ENCODE measurements at places on chromosomes 16 and 17. TPM values are rescaled to one million over a fixed set of nuclear protein-coding genes. Genes with fewer than 3 reads are reported as not detected.

GRCh38 chr17:40577611-40578065 is 12.4 kb upstream of the CCR7 start:
- no peaks in the 10 kb centered on the region for H3K4me1 ChIP-seq
- no peak for DNase-seq
- no peak overlapping the region for H3K27ac ChIP-seq
- H3K4me3 ChIP-seq, result no peak overlapping the region
- H3K27me3 ChIP-seq, result peaks cover 24% of the 10 kb centered on the region
- no peaks in the 10 kb centered on the region for H3K36me3 ChIP-seq

ANKFY1 gene
- total RNA-seq, result 44.9 TPM

GRCh38 chr17:82334622-82335394 is 1.2 kb upstream of the SECTM1 start:
- peaks cover 38% of the 10 kb centered on the region for H3K4me1 ChIP-seq
- peak; percentile 96 for DNase-seq
- H3K4me3 ChIP-seq, result peak overlapping the region; percentile 69
- H3K27ac ChIP-seq, result no peak overlapping the region
- peaks cover 23% of the 10 kb centered on the region for H3K27me3 ChIP-seq

LRRC36 gene
- not detected for total RNA-seq

DNA sequence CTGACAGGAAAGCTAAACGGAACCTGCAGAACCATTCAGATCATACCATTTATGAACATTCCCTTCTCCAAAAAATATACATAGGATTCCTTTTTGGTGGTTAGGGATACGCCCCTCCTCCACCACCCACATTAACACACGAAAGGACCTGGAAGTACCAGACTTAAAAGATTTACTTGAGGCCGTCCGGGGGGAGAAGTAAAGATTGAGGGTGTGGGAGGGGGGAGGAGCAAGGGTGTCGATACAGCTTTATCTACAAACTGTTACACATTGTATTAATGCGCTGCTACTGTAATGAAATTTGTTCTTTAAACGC is 537 bp downstream of the PALB2 start:
- H3K27ac ChIP-seq, result peak overlapping the region; percentile 87
- H3K4me1 ChIP-seq, result peaks cover 15% of the 10 kb centered on the region
- peak; percentile 43 for DNase-seq

DNA sequence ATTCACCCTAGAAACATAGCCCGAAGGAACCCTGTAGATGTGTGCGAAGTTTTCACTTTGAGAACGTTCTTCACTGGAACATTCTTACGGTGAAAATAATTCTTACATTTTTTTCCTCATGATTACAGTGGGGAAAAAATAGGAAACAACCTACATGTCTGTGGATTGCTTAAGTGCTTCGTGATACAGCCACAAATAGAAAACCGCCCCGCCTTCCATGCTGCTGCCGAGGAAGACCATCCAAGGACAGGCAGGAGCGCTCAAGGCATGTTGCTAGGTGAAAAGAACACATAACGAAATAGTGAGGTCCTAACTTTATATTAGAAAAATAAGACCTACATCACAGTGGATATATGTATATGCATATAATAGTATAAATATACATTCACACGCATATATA is 78.8 kb downstream of the BMERB1 start:
- peaks cover 12% of the 10 kb centered on the region for H3K36me3 ChIP-seq
- peaks cover 1% of the 10 kb centered on the region for H3K4me1 ChIP-seq
- H3K27me3 ChIP-seq, result no peaks in the 10 kb centered on the region
- DNase-seq, result no peak
- H3K27ac ChIP-seq, result no peak overlapping the region

- DNase-seq, result peak; percentile 99
- no peaks in the 10 kb centered on the region for H3K27me3 ChIP-seq
- H3K4me3 ChIP-seq, result no peak overlapping the region
- H3K27ac ChIP-seq, result peak overlapping the region; percentile 79
- peaks cover 66% of the 10 kb centered on the region for H3K4me1 ChIP-seq
These were observed 264.2 kb downstream of the SEC14L1 start for GRCh38 chr17:77404812-77405581.

GRCh38 chr16:70592106-70592571 is 54.2 kb upstream of the IL34 start:
- no peak overlapping the region for H3K4me3 ChIP-seq
- no peak for DNase-seq
- H3K27ac ChIP-seq, result no peak overlapping the region
- H3K27me3 ChIP-seq, result no peaks in the 10 kb centered on the region

DNA sequence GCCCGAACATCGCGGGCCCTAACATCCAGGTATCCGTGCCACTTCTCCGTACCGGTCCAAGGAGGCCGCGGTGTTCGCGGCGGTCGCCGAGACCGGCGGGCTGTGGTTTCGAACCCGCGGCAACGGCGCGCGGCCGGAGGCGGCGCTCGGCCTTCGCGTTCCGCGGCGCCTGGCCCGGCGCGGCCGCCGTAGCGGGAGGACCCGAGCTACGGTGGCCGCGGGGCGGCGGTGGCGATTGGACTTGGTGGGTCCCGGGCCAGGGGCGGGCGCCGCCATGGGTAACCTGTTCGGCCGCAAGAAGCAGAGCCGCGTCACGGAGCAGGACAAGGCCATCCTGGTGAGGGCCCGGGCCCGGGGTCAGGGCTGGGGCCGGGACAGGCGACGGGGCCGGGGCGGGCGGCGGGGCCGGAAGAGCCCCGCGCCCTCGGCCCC is at the start of gene CHMP6:
CHMP6 (plus strand) TSS at position 197 of the 432 bp plus-strand sequence; CDS start at position 275, 78 bp downstream.
- peaks cover 20% of the 10 kb centered on the region for H3K4me1 ChIP-seq
- H3K27ac ChIP-seq, result peak within 1 kb of the TSS; percentile 61
- peak within 1 kb of the TSS; percentile 80 for H3K4me3 ChIP-seq

C16orf96 gene
- total RNA-seq, result not detected

DNA sequence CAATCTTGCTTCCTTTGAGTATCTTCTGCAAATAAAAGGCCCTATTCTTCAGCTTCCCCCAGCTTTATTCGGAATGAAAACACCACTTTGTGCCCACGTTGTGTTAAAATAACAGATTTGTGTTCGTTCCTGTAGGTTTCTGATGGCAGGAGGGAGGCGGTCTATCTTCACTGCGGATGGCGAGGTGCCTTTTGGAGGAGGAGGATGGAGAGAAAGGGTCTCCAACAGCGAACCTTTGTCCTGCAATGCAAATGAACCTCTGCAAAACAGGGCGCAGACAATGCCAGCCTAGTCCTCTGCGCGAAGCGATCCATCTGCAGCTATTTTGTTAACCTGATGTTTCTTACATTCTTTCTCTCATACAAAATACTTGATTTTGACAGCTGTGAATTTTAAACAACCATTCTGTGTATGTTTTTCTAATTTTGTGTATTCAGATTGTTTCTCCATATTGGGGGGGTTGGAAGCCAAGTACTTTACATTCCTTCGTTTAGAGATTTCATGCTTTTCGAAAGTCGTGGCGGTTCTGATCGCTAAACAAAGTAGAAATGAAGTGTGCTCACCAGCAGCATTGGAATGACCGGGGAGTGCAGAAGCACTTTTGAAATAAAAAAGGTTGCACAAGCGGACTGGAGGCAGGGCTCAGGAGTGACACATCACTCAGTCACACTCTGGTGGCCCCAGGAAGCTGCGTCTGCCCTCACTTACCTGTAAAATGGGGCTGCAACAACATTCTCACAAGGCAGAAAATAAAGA is 279.0 kb upstream of the IRX5 start:
- H3K4me3 ChIP-seq, result no peak overlapping the region
- peaks cover 12% of the 10 kb centered on the region for H3K4me1 ChIP-seq
- no peak overlapping the region for H3K27ac ChIP-seq
- DNase-seq, result no peak
- H3K27me3 ChIP-seq, result no peaks in the 10 kb centered on the region

SEC14L5 gene
- 0.29 TPM for total RNA-seq

EZH1 gene
- total RNA-seq, result 30.8 TPM

DNA sequence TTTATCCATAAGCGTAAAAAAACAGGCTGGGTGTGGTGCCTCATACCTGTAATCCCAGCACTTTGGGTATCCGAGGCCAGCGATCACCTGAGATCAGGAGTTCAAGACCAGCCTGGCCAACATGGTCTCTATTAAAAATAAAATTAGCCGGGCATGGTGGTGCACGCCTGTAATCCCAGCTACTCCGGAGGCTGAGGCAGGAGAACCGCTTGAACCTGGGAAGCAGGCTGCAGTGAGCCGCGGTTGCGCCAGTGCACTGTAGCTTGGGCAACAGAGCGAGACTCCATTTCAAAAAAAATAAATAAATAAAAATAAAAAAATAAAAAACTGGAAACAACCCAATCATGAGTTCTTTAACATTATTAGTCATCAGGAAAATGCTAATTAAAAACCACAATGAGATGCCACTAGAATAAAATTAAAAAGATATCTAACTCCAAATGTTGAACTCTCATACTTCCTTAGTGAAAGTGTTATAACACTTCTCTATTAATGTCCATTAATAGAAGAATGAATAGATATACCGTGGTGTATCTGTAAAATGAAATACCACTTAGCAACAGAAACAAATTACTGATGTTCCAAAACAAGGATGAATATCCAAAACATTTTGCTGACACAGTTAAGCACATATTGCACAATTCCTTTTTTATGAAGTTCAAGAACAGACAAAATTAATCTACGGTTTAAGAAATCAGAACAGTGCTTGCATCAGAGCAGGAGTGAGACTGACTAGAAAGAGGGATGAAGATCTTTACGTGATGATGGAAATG is 13.1 kb downstream of the MPHOSPH6 start:
- peaks cover 11% of the 10 kb centered on the region for H3K4me1 ChIP-seq
- no peak overlapping the region for H3K4me3 ChIP-seq

GPATCH8 gene
- 33.3 TPM for total RNA-seq

- H3K27me3 ChIP-seq, result no peaks in the 10 kb centered on the region
- no peaks in the 10 kb centered on the region for H3K36me3 ChIP-seq
- no peak overlapping the region for H3K4me3 ChIP-seq
- no peak overlapping the region for H3K27ac ChIP-seq
- H3K4me1 ChIP-seq, result peaks cover 6% of the 10 kb centered on the region
- peak; percentile 62 for DNase-seq
These were observed 19.6 kb upstream of the ATP2A3 start for GRCh38 chr17:3983606-3984484.

RMI2 gene
- 1.8 TPM for total RNA-seq

GRCh38 chr17:63116967-63117830 is 151.2 kb downstream of the TANC2 start:
- no peak overlapping the region for H3K4me3 ChIP-seq
- no peak overlapping the region for H3K27ac ChIP-seq
- H3K36me3 ChIP-seq, result no peaks in the 10 kb centered on the region
- no peaks in the 10 kb centered on the region for H3K27me3 ChIP-seq

GRCh38 chr16:4681471-4682083 is 11.8 kb upstream of the NUDT16L1 start:
- peaks cover 4% of the 10 kb centered on the region for H3K4me1 ChIP-seq
- no peak overlapping the region for H3K4me3 ChIP-seq
- H3K27me3 ChIP-seq, result no peaks in the 10 kb centered on the region
- peak; percentile 76 for DNase-seq
- H3K27ac ChIP-seq, result no peak overlapping the region

RTN4RL1 gene
- 1.5 TPM for total RNA-seq
